ENCODE measurements at places on chromosomes 3 and 15.

DNA sequence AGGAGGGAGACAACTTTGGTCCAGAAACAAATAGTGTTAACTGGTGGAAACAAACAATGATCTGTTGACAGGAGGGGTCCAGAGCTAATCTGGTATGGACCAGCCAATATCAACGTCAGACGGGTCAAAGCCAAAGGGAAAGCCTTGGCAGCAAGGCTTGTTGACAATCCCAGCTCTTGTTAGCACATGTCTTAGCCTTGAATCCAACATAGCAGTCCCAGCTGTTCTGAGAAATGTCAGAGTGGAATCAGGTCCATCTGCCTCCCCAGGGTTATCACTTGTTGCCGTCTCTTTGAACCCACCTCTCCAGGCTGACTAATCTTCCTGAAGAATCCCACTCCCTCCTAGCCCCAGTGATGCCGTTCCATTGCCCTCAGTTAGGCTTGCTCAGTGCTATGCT, 404.6 kb upstream of the MCTP2 start:
- DNase-seq, result no peak

DNA sequence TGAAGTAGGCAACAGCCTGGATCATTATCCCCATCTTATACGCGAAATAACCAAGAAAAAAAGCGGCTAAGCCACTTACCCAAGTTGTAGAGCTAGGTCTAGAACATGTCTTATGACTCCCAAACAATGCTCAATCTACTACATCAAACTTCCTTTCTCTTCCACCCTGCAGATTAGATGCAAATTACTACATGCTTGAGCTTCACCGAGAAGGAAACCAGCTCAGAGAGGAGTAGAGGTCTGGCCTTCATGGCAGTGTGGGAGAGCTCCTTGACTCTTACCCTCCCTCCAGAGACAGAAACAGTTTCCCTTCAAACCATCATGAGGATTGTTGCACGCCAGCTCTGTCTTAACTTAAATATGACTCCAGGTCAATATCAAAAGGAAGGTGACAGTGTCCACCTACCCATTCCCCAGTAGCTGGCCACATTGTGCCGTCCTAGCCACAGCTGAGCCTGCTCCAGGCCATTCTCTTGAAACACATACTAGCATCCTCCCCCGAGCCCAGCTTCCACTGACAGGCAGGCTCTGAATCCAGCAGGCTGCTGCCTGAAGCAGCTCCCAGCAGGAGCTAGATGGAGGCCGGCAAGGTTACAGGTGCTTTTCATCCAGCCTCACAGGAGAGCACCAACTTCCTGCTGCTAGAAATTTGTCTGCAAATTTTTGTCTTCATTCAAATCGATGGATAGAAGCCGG, 56.8 kb downstream of the CPN2 start:
- DNase-seq, result no peak

DNA sequence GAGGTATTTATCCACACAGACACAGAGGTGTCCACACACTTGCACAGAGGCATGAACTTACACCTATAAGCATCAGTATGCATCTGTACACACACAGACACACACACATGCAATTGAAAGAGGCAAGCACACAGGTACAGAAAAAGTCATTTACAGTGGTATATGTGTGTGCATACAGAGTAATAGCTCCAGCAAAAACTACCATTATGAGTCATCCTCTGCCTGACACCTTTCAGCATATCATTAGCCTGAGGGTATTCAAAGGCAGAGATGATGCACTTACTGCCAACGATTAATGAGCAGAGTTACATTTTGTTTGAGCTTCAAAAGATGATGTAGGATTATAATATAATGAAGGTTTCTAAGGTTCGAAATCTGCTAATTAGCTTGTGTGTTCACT, 100.3 kb upstream of the TPRG1 start:
- DNase-seq, result no peak

DNA sequence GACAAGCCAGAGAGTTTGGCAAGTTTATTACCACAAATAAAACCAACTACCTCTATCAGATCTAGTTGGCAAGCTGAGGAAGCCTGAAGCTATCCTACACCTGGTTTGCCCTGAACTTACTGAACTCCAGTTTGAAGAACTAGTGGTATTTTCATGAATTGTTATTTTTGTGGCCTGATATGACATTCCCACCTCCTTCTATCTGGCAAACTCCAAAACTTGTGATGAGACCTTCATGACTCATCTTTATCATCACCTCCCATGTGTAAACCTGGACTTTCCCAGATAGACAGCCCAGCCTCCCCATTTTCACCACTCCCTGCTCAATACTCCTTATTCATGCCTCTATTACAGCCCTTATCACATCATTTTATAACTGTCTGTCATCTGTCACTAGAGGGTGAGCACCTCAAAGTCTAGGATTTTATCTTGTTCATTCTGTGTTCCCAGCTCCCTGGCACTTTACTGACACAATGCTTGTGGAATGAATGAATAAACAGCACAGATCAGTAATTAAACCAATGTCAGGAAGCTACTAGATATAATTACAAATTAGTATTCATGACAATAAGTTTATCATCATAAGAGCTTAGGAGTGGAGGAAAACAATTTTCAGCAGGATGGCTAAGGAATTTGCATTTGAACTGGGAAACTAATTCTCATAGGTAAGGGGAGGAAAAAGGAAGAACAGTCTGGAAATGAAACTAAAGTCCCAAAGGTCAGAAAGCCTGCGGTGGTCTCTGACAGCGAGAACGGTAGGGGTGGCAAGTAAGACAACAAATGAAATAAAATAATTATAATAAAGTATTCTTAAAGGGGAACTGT, 13.2 kb upstream of the TRANK1 start:
- no peak for DNase-seq

GRCh38 chr3:40940651-40941050, 258.7 kb upstream of the CTNNB1 start:
- DNase-seq, result no peak

- DNase-seq, result peak; percentile 84
Observed at GRCh38 chr3:46895204-46895660, 17.7 kb downstream of the PTH1R start.

DNA sequence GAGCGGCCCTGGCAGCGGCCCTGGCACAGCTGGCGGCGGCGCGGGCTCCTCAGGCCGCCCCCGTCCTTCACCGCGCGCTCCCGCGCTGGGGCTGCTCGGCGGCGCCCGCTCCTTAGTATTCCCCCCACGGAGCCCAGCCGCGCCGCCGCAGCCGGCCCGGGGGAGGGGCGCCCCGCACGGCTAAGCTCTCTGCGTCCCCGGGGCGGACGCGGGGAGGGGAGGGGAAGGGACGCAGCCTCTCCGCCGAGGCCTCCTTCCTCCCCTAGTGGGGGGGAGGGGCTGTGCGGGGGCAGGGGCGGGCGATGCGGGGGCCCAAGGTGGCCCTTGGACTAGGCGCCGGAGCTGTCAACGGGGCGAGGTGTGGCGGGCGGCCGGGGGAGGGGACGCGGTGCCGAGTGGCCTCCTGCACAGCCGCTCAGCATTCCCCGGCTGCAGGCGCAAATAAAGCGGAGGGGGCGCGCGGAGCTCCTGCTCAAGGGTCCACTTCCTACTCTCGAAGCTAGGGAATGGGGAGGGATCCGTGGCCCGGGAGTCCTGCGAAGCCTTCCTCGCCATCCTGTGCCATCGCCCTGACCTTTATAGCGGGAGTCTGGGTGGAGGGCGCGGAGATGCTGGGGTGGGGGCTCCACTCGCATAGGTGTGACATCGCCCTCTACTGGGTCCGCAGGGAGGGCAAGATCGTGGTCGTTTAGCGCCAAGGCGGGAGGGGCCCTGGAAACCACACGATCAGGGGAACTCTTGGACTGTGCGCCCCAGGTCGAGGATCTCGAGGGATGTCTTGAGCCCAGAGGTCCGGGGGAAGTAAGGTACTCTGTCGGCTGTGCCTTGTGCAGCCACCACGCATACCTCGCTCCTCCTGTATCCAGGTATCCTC, 22.2 kb downstream of the EPHB3 start:
- no peak for DNase-seq

DNA sequence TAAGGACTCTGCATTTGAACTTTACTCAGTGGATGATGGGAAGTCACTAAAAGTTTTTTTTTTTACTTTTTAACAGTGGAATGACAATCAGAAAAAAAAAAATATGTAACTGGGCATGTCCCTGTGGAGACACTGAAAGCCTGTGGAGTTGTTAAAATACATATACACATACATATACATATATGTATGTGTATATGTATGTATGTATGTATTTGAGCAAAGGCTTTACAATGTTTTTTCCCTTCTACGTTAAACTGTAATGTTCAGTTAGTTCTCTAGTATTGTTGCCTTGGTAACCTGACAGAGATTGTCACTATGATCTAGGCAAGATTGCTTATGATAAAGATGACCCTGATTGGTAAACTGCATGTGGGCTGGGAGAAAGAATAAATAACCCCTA, 30.3 kb downstream of the NSUN3 start:
- no peak for DNase-seq

- DNase-seq, result no peak
Observed at GRCh38 chr3:186168976-186169375, 60.1 kb upstream of the ETV5 start.

DNA sequence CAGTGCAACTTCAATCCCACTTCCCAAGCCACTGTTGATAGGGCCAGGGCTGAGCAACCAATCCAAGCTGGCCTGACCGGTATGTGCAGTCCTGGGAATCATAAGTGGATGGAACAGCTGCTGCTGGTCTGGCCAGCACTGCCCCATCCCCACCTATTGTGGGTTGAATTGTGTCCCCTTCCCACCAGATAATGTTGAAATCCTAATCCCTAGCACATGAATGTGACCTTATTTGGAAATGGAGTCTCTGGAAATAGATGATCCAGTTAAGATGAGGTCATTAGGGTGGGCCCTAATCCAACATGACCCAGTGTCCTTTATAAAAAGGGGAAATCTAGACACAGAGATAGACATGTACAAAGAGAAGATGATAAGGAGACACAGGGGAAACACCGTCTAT, 13.7 kb upstream of the PDIA5 start:
- DNase-seq, result no peak

- DNase-seq, result no peak
Observed at GRCh38 chr3:10515884-10516495, 10.6 kb upstream of the ATP2B2 start.

- no peak for DNase-seq
Observed at GRCh38 chr15:76169911-76170800, 110.4 kb downstream of the TMEM266 start.

DNA sequence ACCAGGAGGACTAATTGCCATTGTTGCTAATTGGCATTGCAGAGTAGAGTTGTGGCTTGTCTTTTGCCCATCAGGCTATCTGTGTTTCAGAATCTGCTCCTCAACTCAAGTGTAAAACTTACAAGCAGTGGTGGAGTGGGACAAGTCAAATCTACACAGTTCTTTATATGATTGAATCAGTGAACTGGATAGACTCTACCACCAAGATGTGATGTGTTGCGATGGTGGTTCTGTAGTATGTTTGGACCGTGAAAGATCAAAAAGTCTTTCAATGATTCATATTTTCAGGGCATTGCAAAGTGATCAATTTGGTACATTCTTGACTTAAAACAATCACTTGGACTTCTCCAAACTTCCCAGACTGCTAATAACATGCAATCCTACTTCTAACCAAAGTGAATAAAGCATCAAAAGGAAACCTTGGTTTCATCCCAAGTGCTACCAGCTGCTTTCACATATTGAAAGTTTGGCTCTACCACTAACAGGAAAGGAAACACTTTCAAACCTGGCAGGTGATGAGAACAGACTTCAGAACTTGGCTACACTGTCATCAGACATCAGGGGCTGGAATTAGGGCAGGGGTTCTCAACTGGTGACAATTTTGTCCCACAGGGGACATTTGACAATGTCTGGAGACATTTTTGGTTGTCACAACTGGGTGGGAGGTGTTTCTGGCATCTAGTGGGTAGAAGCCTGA, 844.7 kb upstream of the CFAP20DC start:
- DNase-seq, result no peak

DNA sequence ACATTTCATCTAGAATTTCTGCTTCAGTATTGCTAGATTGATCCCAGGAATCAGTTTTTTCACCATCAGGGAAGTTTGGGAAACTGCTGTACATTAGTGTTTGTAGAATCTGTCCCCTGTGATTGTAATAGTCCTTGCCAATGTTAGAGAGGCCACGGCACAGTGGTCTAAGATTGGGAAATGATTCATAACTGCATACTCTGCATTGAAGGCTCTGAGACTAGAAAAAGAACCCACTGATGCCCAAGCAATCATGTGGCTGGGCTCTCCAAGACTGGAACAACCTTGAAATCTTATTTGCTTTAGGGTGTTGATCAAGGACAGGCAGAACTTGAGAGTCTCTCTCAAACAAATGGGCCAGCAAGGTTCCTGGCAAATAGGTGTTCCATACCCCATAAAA, 245.6 kb upstream of the LRTM1 start:
- no peak for DNase-seq

GRCh38 chr15:91422797-91423196, 322.7 kb downstream of the SV2B start:
- no peak for DNase-seq

GRCh38 chr3:11903047-11903446, 56.4 kb upstream of the TAMM41 start:
- no peak for DNase-seq

DNA sequence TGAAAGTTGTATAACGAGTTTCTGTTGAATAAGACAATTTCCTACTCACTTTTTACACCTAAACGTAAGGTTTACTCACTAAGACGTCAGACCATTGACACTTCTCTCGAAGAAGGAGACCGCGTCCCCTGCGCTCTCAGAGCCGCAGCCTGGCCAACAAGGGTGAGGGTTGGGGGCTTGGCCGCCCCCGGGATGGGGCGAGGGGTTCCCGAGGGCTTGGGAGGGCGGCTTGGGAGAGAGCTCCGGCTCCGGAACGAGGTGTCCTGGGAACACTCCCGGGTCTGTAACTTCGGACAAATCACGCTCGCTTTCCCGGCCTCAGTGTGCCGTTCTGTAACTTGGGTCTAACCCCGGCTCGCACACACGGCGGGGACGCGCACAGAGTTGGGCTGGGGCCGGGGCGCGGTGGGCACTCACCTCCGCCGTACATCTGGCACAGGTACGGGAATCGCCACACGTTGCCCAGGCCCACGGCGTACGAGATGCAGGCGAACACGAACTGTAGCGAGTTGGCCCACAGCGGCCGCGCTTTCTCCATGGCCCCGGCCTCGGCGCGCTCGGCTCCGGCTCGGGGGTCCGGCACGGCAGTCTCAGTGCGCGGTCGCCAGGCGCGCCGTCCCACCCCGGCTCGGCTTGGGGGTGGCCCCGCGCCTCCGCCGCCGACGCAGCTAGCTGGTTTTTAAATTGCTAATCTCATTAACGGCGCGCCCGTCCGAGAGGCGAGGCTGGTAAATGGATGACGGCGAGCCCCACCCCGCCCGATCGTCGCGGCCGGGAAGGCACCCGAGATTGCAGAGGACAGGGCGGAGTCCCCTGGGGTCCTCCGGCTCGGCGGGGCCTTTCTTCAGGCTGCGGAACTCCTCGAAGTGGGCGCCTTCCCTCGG, at the start of gene SLC6A20:
Gene SLC6A20, minus strand, starts transcription at position 655 of the 884 bp plus-strand sequence. Its CDS starts 117 bp downstream, at position 538.
- DNase-seq, result peak; percentile 55

- no peak for DNase-seq
Observed at GRCh38 chr3:78870484-78870883, 897.3 kb downstream of the ROBO1 start.
